Large intestine (tissue), 12 donors: ENCODE measurements at places on chromosomes 11 and 22.

DNA sequence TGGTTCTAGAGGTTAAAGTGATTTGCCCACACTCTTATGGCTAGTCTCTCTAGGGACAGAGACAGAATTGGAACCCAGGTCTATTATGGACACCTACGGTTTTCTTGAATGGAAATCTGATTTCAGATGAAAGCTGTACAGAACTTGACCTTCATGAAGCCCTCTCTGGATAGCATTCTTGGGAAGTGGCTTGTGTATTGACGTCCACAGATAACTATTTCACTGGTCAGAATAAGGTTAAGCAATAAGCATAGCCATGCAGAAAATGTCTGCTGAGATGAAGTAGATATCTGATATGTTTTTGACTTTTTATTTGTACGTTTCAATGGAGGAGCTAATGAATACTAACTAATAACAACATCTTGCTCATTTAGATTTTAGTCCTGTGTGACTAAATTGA lies 1.1 kb downstream of the TLCD5 start:
- DNase-seq = no peak

DNA sequence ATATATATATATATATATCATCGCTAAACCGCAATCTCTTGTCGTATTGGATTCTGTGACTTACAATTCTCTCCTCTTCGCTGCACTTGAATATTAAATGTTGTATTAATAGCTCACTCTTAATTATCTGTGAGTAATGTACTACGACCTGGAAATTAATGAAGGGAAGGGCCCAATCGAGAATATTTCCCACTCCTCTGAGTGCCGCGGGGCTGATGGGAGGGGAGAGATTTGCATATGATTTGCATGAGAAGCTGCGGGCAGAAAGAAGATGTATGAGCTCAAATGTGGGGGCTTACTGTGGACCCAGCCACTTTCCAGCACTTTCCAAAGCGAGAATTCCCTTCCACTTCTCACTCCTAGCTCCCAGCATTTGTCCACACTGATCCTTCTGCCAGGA lies 141.2 kb downstream of the MN1 start:
- no peak for DNase-seq

- DNase-seq = peak; percentile 38
These were observed 101.1 kb upstream of the SLC22A12 start for GRCh38 chr11:64489831-64490441.

DNA sequence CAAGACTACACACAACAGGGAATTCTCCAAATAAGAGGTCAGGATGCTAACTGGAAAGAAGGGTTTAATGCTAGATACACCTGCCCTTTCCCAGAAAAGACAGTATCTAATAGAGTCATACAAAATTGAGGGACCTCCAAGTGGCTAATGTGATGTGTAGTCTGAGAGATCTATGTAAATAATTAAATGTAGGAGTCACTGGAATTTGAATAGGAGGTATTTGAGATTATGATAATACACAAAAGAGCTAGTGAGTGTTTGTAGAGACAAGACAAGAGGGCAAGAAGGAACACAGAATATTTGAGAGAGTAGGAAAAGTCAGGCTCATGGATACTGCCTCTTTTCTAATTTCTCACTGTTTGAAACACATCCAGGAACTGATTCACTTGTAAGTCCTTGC lies 15.5 kb upstream of the INSC start:
- no peak for DNase-seq

GRCh38 chr11:62705413-62705812 lies 1.8 kb downstream of the BSCL2 start:
- no peak for DNase-seq

- DNase-seq = no peak
These were observed 7.9 kb upstream of the C1QTNF6 start for GRCh38 chr22:37195921-37196320.

GRCh38 chr22:49039625-49040024 lies 788.0 kb downstream of the BRD1 start:
- no peak for DNase-seq

GRCh38 chr11:128764424-128765095 lies 70.7 kb downstream of the FLI1 start:
- no peak for DNase-seq

DNA sequence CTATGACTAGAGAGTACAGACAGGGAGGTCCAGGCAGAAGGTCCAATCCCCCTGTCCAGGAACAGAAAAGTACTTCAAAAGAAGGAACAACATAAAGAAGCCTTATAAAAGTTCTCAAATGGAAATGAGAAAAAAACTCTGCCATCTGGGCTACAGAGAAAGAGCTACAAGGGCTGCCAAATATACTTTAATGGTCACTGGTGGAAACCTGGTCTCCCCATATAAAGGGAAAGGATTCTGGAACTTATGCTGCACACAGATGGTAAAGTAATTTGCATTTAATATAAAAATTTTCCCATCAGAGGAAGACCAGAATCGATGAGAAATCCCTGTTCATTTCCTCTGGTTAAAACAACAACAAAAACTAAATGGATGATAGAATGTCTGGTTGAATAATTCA lies 119.4 kb upstream of the MTMR2 start:
- no peak for DNase-seq

DNA sequence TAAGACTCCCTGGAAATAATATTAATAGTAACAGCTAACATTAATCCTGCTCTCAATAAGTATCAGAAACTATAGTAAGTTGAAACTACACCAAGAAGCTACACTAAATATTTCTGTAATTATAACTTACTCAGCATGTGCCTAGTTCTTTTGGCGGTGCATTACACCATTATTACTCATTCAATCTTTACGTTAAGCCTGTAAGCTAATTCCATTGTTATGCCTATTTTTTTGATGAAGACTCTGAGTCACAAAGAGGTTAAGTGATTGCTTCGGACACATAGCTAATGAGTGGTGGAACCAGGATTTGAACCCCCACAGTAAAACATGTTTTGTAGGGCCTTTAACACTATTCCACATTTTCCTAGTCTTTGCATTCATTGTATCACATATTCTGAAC lies 111.6 kb downstream of the RASSF10 start:
- DNase-seq = no peak

DNA sequence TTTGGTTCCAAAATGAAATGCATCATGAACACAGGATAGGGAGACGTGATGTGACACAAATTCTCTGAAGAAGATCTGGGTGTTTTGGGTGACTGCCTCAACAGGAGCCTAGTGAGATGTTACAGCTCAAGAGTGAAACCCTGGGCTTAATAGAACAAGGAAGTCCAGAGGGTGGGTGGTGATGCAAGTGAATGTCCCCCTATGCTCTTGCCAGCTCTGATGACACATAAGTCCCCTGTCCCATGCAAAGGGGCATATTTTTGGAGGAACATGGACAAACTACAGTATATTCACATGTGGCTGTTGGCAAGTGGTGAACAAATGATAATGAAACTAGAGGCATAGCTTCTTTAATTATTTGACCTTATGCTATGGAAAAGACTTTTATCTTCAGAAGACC lies 9.2 kb downstream of the CRTAM start:
- no peak for DNase-seq

GRCh38 chr11:126476977-126477376 lies 121.5 kb downstream of the ST3GAL4 start:
- no peak for DNase-seq

GRCh38 chr11:57751676-57752253 lies at the start of gene BTBD18:
BTBD18 (minus strand) TSS chr11:57751819; CDS start chr11:57751188, 631 bp downstream.
- DNase-seq = peak; percentile 32

GRCh38 chr11:77214557-77214956 lies 86.5 kb downstream of the MYO7A start:
- no peak for DNase-seq

GRCh38 chr11:12456651-12457579 lies 79.5 kb downstream of the PARVA start:
- DNase-seq = no peak

DNA sequence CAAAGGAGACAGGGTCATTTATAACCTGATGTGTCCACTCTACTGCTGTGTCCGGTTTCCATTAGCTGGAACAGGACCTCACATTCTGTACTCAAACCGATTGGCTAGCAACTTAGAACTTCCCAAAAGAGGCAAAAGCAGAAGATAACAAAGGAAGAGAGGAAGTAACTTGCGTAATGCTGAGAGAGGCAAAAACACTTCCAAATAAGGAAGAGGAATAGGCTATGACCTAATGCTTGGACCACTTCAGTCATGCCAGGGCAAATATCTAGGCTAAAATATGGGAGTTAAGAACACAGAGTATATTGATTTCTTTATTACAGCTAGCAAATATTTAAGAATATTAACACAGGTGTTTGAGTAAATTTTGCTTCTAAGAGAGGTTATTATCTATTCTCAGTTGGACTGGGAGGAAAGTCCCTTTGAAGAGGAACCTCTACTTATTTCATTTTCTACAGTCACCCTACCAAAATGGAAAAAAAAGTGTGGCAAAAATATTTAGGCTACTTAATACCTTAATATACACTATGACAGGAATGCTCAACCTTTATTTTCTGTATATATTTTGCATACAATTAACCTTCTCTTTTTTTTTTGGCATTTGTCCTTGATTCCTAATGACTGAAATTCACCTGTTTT lies 499.8 kb upstream of the CHORDC1 start:
- no peak for DNase-seq

- DNase-seq = no peak
These were observed 145.9 kb upstream of the NAV2 start for GRCh38 chr11:19566583-19567379.

DNA sequence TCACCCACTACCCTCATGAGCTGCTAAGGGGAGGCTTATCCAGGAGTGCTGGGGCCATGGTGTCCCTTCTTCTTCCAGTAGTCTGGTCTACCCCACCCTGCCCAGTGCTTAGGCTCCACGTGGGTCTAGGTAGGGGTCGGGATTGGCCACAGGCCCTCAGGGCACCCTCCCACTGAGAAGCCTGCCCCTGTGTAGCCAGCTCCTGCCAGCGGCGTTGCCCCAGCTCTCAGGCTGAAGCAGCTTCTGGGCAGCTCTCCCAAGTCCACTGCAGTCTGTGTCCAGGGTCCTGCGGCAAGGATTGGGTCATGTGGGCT lies 24.0 kb upstream of the RIC3 start:
- DNase-seq = no peak

GRCh38 chr11:33564856-33565453 lies 135.7 kb downstream of the C11orf91 start:
- DNase-seq = no peak

DNA sequence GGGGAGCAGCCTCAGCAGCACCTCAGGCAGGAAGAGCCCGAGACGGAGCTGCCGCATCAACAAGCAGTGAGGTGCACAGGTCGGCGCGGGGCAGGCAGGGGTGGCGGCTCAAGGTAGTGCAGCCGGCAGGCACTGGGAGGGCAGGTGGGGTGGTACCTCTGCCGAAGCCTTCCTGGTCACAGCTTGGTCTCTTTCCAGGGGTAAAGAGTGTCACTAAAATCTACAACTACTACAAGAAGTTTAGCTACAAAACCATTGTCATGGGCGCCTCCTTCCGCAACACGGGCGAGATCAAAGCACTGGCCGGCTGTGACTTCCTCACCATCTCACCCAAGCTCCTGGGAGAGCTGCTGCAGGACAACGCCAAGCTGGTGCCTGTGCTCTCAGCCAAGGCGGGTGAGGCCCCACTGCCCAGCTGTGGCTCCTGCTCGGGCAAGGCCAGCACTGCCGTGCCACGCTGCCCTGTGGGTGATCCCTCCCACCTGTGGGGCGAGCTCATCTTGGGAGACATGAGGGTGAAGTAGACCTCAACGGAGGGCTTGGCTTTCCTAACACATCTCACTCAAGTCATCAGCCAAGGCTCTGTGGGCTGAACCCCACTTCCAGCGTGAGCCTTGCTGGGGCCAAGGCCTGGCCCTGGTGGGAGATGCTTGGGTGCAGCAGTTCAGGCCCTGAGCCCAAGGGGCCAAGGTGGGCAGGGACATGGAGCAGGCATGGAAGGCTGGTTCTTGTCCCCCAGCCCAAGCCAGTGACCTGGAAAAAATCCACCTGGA lies 13.6 kb downstream of the GATD1 start:
- DNase-seq = no peak

GRCh38 chr11:91397134-91397468 lies 827.5 kb upstream of the FAT3 start:
- DNase-seq = no peak

- peak; percentile 50 for DNase-seq
These were observed 93.8 kb upstream of the FGF3 start for GRCh38 chr11:69912911-69913451.

DNA sequence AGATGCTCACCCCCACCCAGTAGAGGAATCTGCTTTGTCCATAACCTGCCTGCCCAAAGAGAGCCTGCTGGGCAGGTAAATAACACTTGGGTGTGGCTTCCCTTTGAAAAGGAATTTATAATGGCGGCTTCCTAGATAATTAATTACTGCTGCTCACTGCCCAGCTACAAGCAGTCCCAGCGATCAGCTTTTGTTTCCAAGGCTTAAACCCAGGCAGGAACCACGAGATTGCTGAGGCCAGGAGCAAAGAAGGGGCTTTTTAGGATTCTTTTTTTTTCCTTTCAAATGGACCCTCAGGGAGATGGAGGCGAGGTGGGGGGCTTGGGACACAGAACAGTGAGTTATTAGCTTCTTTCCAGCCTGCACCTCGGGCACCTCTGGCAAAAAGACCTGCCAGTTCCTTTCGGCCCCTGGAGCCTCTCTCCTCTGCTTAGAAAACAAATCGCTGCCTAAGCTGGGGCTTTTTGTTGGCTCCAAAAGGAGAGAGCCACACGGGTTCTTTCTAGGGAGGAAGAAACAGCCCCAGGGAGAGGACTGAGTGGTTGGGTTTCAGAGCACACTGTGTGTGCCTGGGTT lies 107.2 kb downstream of the TSPAN18 start:
- peak; percentile 37 for DNase-seq

DNA sequence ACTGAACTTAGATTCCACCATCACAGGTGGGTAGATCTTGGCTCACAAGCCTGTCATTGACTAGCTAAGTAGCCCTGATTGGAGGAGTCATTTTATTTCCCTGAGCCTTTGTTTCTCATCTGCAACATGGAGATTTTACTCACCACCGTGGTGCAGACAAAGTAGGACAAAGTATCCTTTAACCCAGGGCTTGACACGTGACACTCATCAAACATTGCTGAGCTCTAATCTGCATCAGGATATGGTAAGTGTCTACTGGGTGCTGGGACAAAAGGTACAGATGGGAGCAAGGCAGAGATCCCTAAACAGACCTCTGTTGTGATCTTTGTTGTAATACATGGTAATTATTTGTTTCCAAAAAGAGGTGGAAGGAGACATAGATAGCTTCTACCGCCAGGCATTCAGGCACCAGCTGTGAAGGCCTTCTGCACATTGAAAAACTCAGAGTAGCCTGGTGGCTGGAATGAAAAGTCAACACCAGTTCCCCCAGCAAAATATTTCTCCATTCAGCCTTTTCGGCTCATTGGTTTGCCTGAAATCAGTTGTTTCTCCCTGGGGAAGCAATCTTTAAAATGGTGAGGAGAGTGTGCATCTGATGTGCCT lies 18.3 kb upstream of the MICAL2 start:
- peak; percentile 54 for DNase-seq

DNA sequence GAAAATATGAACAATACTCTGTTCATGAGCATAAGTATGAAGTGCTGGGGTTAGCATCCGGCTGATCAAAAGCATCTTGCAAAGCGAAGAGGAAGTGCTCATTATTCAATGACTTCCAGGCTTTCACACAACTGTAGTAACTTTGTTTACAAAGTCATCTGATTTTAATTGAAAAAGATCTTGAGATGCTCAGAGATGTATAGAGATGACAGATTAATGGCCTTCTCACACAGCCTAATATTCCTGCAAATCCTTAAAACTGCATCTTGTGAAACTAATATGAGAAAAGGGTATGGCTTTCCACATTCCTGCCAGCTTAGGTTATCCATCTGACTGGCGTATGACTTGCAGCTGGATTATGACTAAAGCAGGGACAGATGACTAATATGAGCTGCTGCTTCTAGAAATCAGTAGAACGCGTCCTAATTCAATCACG lies 125.4 kb downstream of the CASP12 start:
- no peak for DNase-seq
